Stimulated activated CD8-positive, alpha-beta memory T cell treated with anti-CD3 and anti-CD28 coated beads, Interleukin-12 subunit alpha, Interleukin-12 subunit beta, amount 100 ng/mL, for 1 hour (primary cell): ENCODE measurements at places on chromosomes 5 and 9.

DNA sequence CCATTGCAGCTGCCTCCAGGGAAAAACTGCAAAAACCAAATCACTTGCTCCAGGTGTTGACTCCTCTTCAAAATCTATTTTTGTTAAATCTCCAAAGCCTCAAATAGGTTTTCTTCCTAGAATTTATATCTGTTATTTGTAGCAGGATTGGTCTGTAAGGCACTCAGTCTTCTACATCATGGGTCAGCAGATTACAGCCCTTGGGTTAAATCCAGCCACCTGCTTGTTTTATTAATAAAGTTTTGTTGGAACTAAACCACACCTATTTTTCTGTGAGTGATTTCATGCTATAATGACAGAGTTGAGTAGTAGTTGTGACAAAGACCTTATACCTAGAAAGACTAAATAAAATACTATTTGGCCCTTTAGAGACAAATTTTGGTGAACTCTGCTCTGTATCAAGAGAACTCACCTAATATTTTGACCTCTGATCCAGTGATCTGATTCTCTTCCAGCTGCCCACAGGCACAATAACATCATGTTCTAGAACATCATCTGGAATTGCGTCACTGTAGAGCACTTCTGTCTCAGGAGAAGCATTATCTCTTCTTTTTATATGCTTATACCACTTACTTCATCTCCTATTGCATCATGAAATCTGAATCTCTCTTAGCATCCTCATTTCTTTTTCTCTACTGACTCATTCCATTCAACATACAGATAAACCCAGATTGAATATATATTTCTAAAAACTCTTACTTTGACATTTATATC, 130.1 kb downstream of the RPS23 start:
- no peak for DNase-seq

DNA sequence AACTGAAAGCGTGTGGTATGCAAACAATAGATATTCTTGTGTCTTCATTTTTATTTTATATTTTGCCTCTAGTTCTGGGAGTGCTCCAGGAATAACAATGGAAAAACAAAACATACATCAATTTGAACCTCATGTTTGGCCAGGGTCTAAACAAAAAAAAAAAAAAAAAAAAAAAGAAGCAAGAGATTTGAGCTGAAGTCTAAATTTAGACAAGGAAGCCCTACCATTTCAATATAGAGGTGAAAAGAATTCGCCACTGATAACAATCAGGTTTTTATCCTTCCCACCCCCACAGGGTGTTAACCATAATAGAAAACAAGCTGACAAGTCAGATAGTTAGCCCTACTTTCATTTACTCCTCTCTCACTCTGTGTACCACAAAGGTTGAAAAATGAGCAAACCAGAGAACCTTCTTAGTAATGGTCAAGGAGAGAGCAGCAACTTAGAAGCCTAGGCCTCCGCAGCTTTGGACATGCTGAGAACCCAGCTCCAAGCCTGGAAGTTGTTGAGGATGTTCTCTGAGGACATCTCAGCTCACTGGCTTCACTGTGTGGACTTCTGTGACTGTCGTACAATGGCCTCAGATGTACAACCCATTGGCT, 118.2 kb upstream of the HMHB1 start:
- DNase-seq, result no peak

- no peak for DNase-seq
These were observed 45.7 kb downstream of the BHMT start for GRCh38 chr5:79157305-79157704.

- DNase-seq, result no peak
These were observed 59.3 kb upstream of the SELENOP start for GRCh38 chr5:42870882-42871418.

GRCh38 chr5:127858116-127858784, 155.1 kb downstream of the CCDC192 start:
- no peak for DNase-seq

DNA sequence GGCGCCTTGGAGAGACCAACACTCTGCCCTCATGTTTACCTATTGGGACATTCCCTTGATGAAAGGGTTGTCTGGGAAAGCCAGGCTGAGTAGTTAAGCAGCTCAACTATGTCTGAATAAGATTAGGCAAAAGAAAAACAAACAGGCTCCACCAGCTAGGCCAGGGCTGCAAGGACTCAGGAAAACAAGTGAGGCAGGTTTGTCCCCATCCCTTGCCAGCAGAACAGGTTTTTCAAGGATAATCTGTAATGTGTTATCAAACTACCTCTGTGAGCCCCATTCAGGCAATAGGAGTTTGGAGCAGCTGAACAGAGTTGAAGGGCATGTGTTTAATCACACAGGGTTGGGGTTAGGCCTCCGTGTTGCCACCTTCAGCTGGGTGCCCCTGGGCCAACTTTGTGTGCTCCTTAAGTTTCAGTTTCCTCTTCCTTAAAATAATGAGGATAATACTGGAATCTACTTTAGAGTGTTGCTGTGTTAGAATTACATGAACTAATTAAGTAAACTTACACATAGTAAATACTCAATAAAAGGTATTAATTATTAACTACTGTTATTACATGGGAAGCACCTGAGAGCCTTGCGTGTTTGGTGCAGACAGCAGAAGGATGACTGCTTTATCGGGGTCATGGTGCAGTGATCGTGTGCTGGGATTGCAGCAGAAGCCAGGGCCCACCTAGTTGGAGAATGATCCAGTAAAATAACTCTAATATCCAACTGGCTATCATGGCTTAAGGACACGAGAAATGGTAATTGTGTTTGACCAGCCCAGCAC, 72.1 kb upstream of the ATP10B start:
- no peak for DNase-seq

DNA sequence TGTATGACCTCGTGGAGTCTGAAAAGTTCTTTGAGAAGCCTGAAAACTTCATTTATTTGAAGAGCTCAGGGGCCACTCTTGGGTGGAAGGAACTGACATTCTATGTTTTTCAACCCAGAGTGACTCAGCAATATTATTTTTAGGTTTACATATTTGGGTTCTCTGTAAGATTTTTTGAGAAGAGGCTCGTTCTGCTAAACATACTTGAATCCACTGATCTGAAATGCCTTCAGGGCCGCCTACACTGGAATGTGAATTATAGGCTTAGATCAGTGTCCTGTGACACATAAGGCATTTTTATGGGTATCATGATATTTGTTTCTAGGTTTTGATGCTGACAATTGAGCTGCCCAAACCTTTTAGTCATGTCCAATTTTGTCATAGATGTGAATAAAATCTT, 86.2 kb downstream of the PSAT1 start:
- DNase-seq, result no peak

DNA sequence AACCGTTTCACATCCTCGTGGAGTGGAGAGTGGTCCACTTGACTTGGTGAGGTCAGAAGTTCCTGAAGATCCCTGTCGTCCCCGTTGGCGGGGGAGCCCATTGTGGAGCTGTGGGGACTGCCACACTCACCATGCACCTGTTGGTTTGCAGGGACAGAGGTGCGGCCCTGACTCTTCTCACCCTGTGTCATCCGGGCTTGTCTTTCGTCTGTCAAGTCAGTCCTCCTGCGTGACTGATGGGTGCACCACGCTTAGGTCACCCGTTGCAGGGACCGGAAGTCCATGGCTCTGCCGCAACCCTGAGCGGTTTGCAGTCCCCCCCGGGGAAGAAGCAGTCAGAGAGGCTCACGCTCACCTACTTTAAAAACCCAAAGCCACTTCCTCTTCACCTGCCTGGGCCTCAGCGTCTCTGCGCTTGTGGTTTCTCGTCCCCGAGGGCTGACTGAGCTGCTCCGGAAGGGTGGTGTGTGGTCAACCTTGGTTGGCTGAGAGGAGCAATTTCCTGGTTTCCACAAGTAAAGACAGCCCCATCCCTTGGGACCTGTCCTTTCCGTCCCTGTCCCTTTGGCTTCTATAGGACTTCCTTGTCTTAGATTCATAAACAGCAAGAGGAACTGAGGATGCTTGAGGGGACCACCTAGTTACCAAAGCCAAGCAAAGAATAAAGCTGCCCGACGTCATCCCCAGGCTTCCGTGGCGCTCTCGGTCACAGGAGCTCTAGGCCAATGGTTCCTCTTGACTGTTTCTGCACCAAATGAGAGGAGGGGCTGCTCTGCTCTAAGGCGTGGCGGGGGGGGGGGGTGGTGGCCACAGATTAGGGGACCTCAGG, 53.2 kb downstream of the USP20 start:
- peak; percentile 80 for DNase-seq
